ENCODE measurements at places on chromosomes 1 and 21.

GRCh38 chr1:18972531-18972930 is 16.1 kb upstream of the IFFO2 start:
- DNase-seq = no peak

DNA sequence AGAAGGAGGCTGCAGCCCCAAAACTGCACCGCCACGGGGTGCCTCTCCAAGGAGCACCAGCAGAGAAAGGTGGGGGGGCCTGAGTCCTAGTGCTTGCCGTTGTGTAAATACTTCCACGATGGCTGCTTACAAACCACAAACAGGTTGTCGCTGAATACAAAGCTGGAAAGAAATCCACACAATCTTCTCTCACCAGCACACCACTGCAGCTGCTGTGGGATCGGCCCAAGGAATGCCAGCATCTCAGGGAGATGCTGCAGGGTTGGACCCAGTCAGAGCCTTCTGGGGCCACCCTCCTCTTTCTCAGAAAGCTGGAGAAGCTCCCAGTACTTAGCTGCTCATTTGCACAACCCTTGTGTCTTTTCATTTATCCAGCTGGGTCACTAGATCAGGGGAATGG is 3.0 kb upstream of the S100A14 start:
- DNase-seq = no peak

DNA sequence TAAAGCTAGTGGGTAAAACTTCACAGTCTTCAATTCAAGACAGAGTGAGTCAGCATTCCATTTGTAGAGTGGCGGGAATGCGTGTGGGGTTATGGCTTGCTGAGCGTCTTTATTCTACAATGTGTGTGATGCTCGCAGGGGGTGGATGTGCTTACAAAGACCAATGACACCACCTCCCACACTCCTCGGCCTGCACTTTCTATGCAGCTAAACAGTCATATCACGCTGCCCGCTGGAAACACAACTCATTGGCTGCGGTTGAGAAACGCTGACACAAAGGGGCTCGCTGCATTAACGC is 298.5 kb downstream of the PCP4 start:
- no peak for DNase-seq

DNA sequence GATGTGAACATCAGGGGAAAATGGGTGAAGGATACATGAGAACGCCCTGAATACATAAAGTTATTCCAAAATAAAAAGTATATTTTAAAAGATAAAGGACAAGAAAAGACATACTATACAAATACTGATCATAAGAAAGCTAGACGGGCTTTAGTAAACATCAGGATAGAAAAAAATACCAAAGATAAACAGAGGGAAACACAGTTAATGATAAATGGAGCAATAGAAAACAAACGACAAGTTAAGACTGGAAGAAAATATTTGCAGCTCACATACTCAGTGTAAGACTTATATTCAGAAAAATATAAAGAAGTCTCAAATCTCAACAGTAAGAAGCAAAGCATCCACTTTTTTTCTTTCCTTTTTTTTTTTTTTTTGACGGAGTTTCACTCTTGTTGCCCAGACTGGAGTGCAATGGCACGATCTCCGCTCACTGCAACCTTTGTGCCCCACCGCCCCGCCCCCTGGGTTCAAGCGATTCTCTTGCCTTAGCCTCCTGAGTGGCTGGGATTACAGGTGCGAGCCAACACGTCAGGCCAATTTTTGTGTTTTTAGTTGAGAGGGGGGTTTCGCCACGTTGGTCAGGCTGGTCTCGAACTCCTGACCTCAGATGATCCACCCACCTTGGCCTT is 94.8 kb downstream of the OMA1 start:
- no peak for DNase-seq

- DNase-seq = no peak
Observed at GRCh38 chr1:6750490-6750889, 34.8 kb upstream of the CAMTA1 start.

- no peak for DNase-seq
Observed at GRCh38 chr1:101190441-101190840, 46.4 kb upstream of the S1PR1 start.

DNA sequence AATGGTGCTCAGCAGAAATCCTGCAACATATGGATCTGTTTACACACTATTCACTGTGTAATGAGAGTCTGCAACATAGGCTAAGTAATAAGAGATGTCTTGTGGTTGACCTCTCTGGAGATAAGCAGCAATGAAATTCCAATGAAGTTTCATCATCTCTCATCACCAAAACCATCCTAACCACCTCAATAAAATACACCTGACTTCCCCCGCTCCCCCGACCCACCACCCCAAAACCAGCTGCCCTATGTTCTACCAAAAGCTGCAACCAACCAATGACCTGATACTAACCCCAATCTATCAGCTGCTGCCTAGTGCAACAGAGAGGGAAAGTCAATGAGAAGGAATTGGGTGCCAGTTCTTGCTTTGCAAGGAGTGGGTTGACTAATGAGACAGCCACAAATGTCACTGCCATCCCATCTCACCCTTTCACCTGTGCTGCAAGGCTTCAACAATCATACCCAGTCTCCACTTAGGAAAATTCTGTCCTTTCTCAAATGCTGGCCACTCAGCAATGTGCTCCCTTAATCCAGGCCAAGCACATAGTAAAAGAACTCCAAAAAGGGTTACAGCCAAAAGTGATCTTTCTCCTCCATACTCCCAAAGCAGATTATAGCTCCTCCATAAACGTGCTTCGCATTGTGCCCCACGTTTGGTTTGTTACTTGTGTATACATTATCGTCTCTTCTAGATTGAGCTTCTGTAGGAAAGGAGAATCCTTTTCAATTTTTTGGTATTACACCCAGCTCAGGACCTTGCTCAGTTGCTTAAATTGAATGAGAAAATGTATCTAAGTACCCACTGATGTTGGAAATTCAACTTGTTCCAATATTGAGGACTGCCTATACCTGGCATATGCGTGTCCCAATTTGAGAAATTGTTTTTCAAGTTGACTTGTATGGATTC is 29.0 kb downstream of the MRPL39 start:
- DNase-seq = no peak

- peak; percentile 68 for DNase-seq
Observed at GRCh38 chr1:46667782-46668760, at the start of gene ATPAF1. ATPAF1 (minus strand) TSS chr1:46668364; CDS start chr1:46668322, 42 bp downstream.

- DNase-seq = no peak
Observed at GRCh38 chr1:21857840-21858670, 46.0 kb downstream of the LDLRAD2 start.

GRCh38 chr1:170776777-170777176 is 112.8 kb downstream of the PRRX1 start:
- DNase-seq = no peak

GRCh38 chr21:28298251-28298672 is 694.4 kb downstream of the LTN1 start:
- no peak for DNase-seq

- DNase-seq = no peak
Observed at GRCh38 chr1:37032660-37033354, 1.5 kb downstream of the GRIK3 start.

GRCh38 chr1:54906586-54906985 is 19.6 kb upstream of the DHCR24 start:
- no peak for DNase-seq

- DNase-seq = no peak
Observed at GRCh38 chr21:29233611-29234540, 64.8 kb upstream of the BACH1 start.

DNA sequence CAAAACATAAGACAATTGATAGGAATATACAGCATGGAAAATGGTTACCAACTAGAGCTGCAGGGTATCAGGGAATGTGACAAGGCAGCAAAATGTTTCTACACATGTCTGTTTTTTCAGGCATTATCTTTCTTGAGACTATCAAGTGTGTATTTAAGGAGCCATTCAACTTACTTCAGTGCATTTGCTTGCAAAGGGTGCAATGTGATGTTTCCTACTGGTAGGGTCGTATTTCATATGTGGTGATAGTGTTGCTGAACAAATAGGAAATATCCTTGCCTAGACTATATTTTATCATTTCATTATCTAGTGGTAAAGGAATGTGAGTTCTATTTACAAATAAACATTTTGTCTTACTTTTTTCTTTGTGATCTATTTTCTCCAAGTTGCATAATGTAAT is 42.4 kb downstream of the PTPRC start:
- no peak for DNase-seq

DNA sequence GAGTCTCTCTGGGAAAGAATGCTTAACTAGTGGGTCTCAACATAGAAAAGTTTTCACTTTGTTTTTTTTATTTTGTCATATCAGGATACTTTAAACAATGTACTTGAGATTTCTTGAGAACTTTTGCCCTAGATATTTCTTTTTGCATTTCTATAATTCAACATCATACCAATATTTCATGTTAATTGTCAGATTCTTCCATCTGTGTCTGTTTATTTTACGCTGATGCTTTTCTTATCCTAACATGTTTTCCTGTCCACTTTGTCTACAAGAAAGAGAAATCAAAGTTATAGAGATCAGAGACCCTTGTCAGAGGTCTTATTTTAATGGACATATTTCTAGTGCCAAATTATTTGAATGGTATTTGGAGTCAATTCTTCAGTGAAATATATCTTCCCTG is 95.5 kb upstream of the B3GALT2 start:
- no peak for DNase-seq

GRCh38 chr1:38005195-38006007 is at the start of gene FHL3:
FHL3 (minus strand) TSS chr1:38005514; CDS start chr1:37999412, 6,102 bp downstream.
- no peak for DNase-seq

DNA sequence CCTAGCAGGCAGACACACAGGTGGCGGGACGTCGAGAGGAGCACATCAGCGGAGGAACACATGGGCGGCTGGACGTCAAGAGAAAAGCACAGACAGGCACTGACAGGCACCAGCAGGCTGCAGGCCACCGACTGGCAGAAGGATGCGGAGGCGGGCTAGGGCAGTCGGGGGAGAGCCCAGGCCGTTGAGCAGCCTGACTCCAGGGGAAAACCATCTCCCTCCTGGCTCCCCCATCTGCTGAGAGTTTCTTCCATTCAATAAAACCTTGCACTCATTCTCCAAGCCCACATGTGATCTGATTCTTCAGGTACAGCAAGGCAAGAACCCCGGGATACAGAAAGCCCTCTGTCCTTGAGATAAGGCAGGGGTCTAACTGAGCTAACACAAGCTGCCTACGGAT is 25.5 kb downstream of the B3GALT5 start:
- DNase-seq = no peak

DNA sequence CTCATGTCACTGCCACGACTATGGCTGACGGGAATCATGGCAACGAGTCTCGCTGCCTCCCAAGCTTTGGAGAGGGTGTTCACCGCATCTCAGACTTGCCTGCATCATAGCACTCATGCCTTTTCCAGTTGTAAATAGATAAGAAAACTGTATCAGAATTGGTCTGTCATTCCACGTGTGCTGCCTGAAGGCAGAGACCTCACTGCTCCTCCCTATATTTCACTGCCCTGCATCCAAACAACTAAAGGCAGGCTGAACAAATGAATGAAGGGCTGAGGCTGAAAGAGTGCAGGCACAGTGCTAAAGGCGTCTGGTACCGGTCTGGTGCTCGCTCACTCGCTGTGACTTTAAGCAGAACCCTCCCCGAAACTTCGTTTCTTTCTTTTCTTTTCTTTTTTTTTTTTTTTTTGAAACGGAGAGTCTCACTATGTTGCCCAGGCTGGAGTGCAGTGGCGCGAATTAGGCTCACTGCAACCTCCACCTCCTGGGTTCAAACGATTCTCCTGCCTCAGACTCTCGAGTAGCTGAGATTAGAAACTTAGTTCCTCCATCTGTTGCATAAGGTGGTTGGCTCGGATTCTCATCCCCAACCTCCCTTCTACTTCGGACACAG is 542 bp downstream of the EIF2B3 start:
- no peak for DNase-seq

- no peak for DNase-seq
Observed at GRCh38 chr1:215793180-215793579, 226.1 kb downstream of the KCTD3 start.

GRCh38 chr1:29320156-29320940 is 84.0 kb downstream of the PTPRU start:
- no peak for DNase-seq

DNA sequence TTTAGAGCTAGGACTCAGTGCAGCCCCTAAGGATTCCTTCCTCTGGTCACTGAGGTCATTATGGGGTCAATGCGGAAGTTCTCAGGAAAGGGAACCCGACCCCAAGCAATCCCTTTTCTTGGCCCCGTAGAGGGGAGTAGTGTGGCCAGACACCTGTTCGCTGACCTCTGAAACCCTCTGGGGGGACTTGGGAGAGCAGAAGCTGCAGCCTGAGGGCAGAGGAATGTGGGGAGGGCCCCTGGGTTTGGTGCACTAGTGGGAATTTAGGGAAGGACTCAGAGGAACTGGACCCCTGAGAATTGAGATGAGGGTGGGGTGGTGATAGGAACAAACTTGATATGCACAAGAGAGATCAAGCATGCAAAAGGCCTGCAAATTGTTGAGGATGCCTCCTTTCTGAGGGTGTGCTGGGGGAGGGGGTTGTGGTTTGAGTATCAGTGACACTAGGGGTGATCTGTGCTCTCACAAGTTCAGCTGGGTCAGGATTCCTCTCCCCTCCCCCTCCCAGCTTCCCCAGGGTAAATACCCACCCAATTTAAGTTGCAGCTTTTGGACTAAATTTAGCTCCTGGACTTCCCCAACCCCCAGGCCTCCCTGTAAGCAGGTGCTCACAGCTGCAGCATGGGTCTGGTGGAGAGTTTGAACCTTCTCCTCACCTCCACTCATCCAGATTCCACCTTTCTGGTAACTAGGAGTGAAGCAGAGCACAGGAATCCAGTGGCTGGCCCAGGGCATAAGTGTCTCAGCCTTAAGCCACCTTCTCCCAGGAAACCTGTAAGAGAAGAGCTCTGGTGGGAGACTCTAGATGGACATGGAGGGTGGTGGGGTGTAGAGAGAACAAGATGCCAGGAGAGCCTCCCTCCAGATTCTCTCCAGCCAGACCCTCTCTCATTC is 13.5 kb downstream of the ADAMTSL4 start:
- no peak for DNase-seq

- DNase-seq = no peak
Observed at GRCh38 chr1:192272732-192273131, 44.1 kb upstream of the RGS21 start.

DNA sequence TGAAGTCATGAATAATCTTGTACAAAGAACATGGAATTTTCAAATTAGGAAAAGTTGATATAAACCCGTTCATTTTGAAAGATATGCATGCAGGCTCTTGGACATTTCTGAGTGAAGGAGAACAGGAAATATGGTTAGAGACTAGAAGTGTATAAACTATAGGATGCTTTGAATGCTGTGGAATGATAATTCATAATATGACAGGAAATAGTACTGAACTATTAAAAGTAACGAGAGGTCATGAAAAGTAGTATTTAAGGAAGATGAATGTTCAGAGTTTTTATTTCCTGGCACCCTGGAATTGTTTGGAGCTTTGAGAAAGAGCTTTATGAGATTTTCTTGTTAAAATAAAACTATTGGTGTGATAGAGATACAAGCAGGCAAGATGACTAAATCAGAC is 18.7 kb upstream of the CRB1 start:
- DNase-seq = no peak

GRCh38 chr1:64340361-64340760 is 129.6 kb upstream of the CACHD1 start:
- no peak for DNase-seq

GRCh38 chr1:18244762-18245161 is 137.2 kb downstream of the IGSF21 start:
- DNase-seq = no peak

DNA sequence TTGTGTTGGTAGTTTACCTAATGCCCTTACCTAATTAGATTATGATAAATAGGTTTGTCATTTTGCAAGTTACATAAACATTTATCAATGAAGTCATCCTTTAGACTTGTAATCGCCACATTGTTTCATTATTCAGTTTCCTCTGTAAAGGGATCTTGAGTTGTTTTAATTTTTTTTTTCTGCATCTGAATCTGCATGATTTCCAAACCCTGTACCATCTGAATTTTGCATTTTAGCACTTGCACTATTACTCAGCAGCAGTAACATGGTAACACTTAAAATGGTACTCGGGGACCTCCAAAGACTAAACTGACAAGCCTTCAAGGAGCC is 12.4 kb downstream of the TARDBP start:
- no peak for DNase-seq
